Kasumi-1 (cell line): ENCODE measurements at places on chromosomes 4 and X.

DNA sequence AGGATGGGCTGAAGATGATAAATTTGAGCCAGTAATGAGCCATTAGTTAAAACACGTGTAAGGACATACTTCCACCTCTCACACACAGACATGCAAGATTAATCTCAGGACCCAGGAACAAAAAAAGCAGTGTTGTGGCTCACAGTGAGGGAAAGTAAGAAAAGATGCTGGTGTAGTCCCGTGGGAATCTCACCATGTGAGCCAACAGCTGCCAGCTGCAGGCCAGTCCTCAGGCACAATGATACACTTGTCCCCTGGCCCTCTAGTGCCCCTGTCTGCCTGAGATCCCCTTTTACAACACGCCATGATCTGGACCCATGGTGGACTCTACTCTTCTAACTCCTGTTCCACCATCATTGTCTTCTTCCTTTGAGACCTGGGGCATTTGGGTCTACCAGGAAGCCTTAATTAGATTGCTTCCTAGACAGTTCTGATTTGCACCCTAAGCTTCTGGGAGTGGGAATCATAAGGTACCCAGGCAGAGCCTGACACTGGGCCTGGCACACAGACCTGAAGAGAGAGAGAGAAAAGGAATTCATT lies 194.7 kb downstream of the STIM2 start:
- DNase-seq: no peak

DNA sequence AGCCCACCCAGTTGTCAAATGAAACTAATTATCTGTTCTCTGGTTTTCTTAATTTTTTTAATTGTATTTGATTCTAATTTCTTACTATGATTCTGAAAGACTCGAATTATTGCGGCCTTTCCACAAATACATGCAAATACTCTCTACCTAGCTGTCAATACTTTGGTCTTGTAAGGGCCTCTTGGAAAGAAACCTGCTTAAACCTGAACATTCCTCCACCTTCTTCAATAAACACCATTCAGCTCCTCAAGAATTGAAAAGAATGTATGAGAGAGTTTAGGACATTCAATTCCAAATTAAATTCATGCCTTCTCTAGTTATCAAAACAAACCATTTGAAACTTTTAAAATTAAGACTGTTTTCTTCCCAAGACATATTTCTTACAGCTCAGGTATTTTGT lies 385.9 kb upstream of the NOCT start:
- DNase-seq: no peak

DNA sequence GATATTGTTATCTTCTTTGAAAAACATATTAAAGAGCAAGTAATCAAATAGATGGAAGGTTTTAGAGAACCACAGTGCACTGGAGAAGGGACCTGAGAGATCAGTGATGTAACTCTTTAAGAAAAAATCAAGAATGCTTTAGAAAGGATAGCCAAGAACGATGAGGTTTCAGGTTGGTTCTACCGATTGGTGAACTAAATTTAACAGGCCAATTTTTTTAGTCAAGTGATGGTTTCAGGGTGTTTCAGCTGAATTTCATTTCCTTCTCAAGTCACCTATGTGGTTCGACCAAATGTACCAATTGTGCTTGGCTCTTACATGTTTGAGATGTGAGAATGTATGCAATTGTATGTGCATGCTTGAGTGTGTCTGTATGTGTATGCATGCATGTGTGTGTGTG lies 26.5 kb downstream of the HS3ST1 start:
- DNase-seq: no peak

- DNase-seq: no peak
Measured at GRCh38 chr4:26522478-26522877, 32.2 kb upstream of the CCKAR start.

DNA sequence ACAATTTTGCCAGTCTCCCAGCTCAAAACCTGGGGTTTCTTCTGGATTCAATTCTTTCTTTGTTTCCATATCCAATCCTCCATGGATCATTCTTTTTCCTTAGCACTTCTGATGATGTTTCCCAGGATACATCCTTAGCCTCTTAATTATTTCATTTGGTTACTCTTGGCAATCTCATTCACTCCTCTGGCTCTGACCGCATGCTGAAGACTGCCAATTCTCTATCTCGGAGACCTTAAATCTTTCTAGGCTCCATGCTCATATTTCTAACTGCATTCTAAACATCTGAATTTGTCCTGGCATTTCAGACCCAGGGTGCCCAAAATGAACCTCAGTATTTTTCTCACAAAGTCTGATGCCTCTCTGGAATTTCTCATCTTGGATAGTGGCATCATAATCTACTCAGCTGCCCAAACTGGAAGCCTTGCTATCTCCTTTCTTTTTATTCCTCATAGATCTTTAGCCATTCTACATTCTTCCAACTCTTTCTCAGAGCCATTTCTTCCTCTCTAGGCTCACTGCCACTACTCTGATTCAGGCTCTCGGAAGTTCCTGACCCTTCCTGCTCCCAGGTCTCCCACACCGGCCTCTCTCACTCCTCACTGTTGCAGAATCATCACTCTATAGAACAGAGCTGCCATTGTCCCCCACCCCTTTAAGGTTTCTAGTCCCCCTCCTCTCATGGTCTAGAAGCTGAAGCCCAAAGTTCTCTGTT lies 290.2 kb downstream of the CAMK2D start:
- DNase-seq: no peak

DNA sequence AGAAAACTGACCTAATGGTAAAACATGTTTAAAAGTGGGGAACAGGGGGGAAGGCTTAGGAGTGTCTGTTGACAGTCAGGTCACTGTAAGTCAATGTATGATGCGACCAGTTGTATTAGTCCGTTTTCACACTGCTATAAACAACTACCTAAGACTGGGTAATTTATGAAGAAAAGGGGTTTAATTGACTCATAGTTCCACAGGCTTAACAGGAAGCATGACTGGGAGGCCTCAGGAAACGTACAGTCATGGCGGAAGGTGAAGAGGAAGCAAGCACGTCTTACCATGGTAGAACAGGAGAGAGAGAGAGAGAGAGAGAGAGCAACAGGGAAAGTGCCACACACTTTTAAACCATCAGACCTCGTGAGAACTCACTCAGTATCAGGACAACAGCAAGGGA lies 13.0 kb upstream of the PLAC1 start:
- DNase-seq: peak; percentile 38

GRCh38 chr4:150436598-150437370 lies 145.2 kb upstream of the MAB21L2 start:
- DNase-seq: no peak
